Chondrocyte (in vitro differentiated cells): ENCODE measurements at places on chromosomes 16 and 17. TPM values are rescaled to one million over a fixed set of nuclear protein-coding genes. Genes with fewer than 3 reads are reported as not detected.

- H3K27me3 ChIP-seq = no peaks in the 10 kb centered on the region
- H3K27ac ChIP-seq = peak overlapping the region; percentile 85
- H3K36me3 ChIP-seq = no peaks in the 10 kb centered on the region
- H3K4me1 ChIP-seq = peaks cover 77% of the 10 kb centered on the region
- DNase-seq = no peak
- peak overlapping the region; percentile 71 for H3K4me3 ChIP-seq
These were observed 64.6 kb downstream of the CYTH1 start for GRCh38 chr17:78717431-78717980.

GRCh38 chr16:81661082-81661481 lies 118.0 kb upstream of the PLCG2 start:
- H3K4me3 ChIP-seq = no peak overlapping the region
- no peaks in the 10 kb centered on the region for H3K27me3 ChIP-seq
- H3K27ac ChIP-seq = no peak overlapping the region
- no peaks in the 10 kb centered on the region for H3K4me1 ChIP-seq
- H3K36me3 ChIP-seq = peaks cover 30% of the 10 kb centered on the region
- DNase-seq = no peak

GRCh38 chr17:81102352-81102751 lies 63.0 kb upstream of the PVALEF start:
- H3K27me3 ChIP-seq = no peaks in the 10 kb centered on the region
- H3K36me3 ChIP-seq = peaks cover 1% of the 10 kb centered on the region
- no peak overlapping the region for H3K4me3 ChIP-seq
- H3K4me1 ChIP-seq = peaks cover 10% of the 10 kb centered on the region
- no peak overlapping the region for H3K27ac ChIP-seq

DNA sequence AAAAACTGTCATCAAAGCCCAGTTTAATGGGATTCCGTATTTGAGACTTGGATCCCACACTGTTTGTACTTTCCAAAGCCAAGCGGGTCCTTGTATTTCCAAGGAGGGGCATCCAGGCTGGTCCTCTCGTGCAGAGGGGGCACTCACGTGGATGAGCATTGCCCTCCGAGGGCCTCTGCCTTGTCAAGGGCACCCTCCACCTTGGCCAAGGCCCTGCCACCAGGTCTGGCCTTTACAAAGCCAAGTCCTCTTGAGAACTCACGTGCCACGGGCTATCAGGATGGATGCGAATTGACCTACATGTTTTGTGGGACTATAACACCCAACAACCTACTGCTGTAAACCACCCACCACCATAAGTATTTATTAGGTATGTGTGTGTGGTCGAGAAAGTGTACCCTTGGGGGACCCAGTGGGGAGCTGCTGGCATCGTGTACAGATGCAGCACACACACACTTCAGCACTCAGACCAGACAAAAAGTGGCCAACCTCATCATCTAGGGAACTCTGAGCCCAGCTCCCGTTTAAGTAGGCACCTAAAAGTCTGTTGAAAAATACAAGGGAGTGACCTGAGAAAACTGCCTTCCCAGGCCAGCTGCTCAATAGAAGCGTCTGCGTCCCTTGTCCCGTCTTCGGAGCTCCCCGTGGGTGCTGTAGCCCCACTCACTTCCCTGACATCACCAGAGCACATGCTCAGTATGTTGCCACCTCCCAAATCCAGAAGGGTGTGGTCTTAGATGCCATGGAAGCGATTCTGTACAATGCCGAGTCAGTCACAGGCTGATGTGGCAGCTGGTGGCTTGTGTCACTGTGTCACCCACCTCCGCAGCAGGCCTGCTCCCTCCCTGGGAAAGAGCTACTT lies 12.9 kb downstream of the MAP1LC3B start:
- H3K36me3 ChIP-seq = peaks cover 28% of the 10 kb centered on the region
- H3K27ac ChIP-seq = peak overlapping the region; percentile 65
- H3K4me3 ChIP-seq = no peak overlapping the region
- no peaks in the 10 kb centered on the region for H3K27me3 ChIP-seq
- peaks cover 14% of the 10 kb centered on the region for H3K4me1 ChIP-seq

GRCh38 chr17:14048169-14048568 lies 21.1 kb upstream of the COX10 start:
- H3K4me1 ChIP-seq = peaks cover 6% of the 10 kb centered on the region
- DNase-seq = no peak
- H3K4me3 ChIP-seq = no peak overlapping the region
- H3K27ac ChIP-seq = peak overlapping the region; percentile 32
- peaks cover 4% of the 10 kb centered on the region for H3K36me3 ChIP-seq

- H3K4me1 ChIP-seq = no peaks in the 10 kb centered on the region
- no peak for DNase-seq
- H3K36me3 ChIP-seq = no peaks in the 10 kb centered on the region
- H3K4me3 ChIP-seq = no peak overlapping the region
- H3K27me3 ChIP-seq = no peaks in the 10 kb centered on the region
These were observed 14.2 kb downstream of the RNF112 start for GRCh38 chr17:19424934-19425868.

- peaks cover 2% of the 10 kb centered on the region for H3K27me3 ChIP-seq
- H3K27ac ChIP-seq = no peak overlapping the region
- no peaks in the 10 kb centered on the region for H3K36me3 ChIP-seq
- H3K4me3 ChIP-seq = no peak overlapping the region
- H3K4me1 ChIP-seq = peaks cover 16% of the 10 kb centered on the region
These were observed 182.7 kb upstream of the ZFHX3 start for GRCh38 chr16:73230651-73231050.

GRCh38 chr17:78883533-78884131 lies 19.4 kb downstream of the CEP295NL start:
- H3K36me3 ChIP-seq = no peaks in the 10 kb centered on the region
- peaks cover 74% of the 10 kb centered on the region for H3K4me1 ChIP-seq
- H3K4me3 ChIP-seq = peak overlapping the region; percentile 55
- DNase-seq = no peak
- H3K27ac ChIP-seq = peak overlapping the region; percentile 95
- H3K27me3 ChIP-seq = no peaks in the 10 kb centered on the region

GRCh38 chr16:25593260-25593659 lies 98.5 kb upstream of the HS3ST4 start:
- H3K27ac ChIP-seq = no peak overlapping the region
- no peaks in the 10 kb centered on the region for H3K36me3 ChIP-seq
- no peak for DNase-seq
- no peak overlapping the region for H3K4me3 ChIP-seq
- H3K27me3 ChIP-seq = no peaks in the 10 kb centered on the region

DNA sequence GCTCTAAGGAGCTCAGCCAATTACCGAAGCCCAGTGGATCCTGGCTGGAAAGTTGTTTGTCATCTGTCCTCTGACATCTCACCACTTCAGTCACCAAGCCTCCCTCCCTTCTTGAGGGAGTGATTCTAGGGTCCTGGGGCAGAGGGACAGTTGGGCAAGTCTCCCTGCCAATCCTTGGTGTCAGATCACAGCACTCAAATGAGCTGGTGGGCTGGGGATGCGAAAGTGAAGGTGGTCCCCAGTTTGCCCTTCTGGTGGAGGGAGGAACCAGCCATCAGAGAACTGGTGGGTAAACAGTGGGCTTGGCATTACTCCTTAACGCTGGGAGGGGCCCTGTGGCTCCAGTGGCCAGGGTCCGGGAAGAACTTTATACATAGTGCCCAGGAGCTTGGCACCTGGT lies 4.4 kb upstream of the CALB2 start:
- peaks cover 33% of the 10 kb centered on the region for H3K27me3 ChIP-seq
- H3K36me3 ChIP-seq = no peaks in the 10 kb centered on the region
- DNase-seq = no peak
- H3K4me3 ChIP-seq = no peak overlapping the region

GRCh38 chr17:78628547-78629435 lies 51.6 kb upstream of the DNAH17 start:
- DNase-seq = peak; percentile 81
- H3K27ac ChIP-seq = no peak overlapping the region
- no peak overlapping the region for H3K4me3 ChIP-seq
- no peaks in the 10 kb centered on the region for H3K27me3 ChIP-seq
- H3K36me3 ChIP-seq = no peaks in the 10 kb centered on the region
- H3K4me1 ChIP-seq = peaks cover 9% of the 10 kb centered on the region

DNA sequence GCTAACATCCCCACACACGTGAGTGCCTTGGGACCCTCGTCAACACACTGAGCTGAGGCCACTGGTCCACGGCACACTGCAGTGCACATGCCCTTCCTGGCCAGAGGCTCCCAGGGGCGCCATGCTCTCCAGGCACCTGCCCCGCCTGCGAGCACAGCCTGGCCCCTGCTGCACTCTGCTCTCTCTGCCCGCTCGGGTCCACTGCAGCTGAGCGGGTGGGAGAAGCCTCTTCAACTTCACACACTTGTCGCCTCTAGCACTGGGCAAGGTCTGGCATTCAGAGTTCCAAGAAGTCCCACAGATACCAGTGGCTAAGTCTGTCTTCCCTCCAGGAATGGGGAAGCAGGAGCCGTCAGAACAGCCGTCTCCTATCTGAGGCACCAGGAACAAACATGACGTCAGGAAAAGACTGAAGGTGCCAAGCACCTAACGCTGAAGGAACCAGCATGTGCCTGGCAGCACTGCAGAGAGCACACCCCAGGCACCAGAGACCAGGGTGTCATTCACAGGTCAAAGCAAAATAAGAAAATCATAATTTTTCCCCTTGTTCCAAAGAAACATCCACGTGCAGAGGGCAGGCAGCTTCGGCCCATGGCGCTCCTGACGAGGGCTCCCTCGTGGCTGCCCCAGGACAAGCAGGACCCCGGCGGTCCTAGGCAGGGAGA lies 82.9 kb downstream of the ZNF778 start:
- no peaks in the 10 kb centered on the region for H3K27me3 ChIP-seq
- no peak overlapping the region for H3K4me3 ChIP-seq
- peak overlapping the region; percentile 95 for H3K27ac ChIP-seq
- DNase-seq = no peak
- H3K4me1 ChIP-seq = peaks cover 33% of the 10 kb centered on the region

GRCh38 chr17:29615048-29615385 lies 7.7 kb downstream of the CORO6 start:
- H3K4me3 ChIP-seq = peak overlapping the region; percentile 77
- H3K27me3 ChIP-seq = peaks cover 2% of the 10 kb centered on the region
- DNase-seq = no peak
- H3K4me1 ChIP-seq = peaks cover 35% of the 10 kb centered on the region
- no peaks in the 10 kb centered on the region for H3K36me3 ChIP-seq
- peak overlapping the region; percentile 65 for H3K27ac ChIP-seq

The KRTAP1-3 gene
- not detected in 3 replicates for total RNA-seq

The KRTAP1-5 gene
- total RNA-seq = not detected in 3 replicates

The EMC6 gene
- 36.2 to 41.8 TPM (median 37.6 TPM) in 3 replicates for total RNA-seq

The ZNF764 gene
- total RNA-seq = 8.3 to 11.1 TPM (median 8.6 TPM) in 3 replicates

The IRX6 gene
- total RNA-seq = not detected in 3 replicates

The NOG gene
- total RNA-seq = 1.4 to 2.0 TPM (median 1.4 TPM) in 3 replicates
